ENCODE measurements at places on chromosomes 6 and 20.

DNA sequence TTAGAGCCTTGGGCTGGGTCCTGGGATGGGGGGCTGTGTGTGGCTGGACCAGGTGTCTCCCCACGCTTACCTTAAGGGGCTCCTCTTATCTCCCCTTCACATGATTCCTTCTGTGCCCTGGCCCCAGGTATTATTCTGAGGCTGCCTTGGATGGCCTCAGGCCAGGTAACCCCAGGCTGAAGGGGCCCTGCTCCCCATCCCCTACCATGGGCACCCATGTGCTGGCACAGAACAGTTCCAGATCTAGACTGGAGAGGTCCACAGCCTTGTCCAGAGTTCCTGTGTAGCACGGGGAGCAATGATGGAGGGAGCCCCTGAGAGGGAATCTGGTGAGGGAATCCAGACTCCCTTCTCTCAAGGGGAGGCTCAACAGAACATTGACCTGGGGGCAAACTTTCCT lies 32.1 kb downstream of the MOCS1 start:
- peaks cover 5% of the 10 kb centered on the region for H3K36me3 ChIP-seq
- H3K27me3 ChIP-seq = peaks cover 4% of the 10 kb centered on the region
- H3K27ac ChIP-seq = no peak overlapping the region
- H3K4me1 ChIP-seq = no peaks in the 10 kb centered on the region

DNA sequence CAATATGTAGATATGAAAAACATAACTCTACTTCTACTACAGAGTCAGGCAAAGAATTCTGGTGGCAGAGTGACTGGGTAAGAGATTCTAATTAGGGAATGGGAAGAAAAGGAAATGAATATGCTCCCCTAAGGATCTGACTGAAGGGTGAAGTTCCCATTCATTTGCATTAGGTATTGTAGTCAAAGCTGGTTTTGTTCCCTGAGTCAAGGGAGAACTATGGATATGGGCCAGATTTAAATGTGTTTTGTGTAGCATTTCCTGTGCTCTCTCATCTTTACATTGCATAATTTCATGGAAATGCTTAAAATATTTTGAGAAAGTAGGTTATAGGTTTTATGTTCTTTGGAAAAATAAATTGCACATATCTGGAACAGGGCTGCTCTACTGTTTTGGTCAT lies 299.7 kb downstream of the BTBD3 start:
- no peaks in the 10 kb centered on the region for H3K36me3 ChIP-seq
- no peak overlapping the region for H3K27ac ChIP-seq
- no peaks in the 10 kb centered on the region for H3K27me3 ChIP-seq
- no peak for DNase-seq

GRCh38 chr6:15754035-15754705 lies 91.3 kb upstream of the DTNBP1 start:
- no peak overlapping the region for H3K27ac ChIP-seq
- H3K4me1 ChIP-seq = no peaks in the 10 kb centered on the region
- H3K27me3 ChIP-seq = no peaks in the 10 kb centered on the region
- DNase-seq = no peak

DNA sequence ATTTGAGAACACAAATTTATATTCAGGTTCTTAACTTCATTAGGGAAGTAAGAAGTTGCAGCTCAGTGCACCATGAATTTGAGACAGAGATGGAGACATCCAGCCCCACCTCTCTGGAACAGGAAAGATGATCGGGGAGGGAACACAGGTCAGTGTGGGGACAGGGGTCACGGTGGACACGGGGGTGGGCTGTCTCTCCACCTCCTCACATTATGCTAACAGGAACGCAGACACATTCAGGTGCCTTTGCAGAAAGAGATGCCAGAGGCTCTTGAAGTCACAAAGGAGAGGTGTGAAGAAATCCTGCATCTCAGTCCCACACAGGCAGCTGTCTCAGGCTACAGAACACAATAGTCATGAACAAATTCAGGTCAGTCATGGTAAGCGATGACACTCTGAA lies 3.1 kb downstream of the HLA-C start:
- peak overlapping the region; percentile 95 for H3K4me3 ChIP-seq
- peak; percentile 21 for DNase-seq
- H3K36me3 ChIP-seq = peaks cover 88% of the 10 kb centered on the region
- peak overlapping the region; percentile 100 for H3K27ac ChIP-seq

GRCh38 chr20:33444797-33445560 lies 1.4 kb upstream of the SNTA1 start:
- peak overlapping the region; percentile 92 for H3K27ac ChIP-seq
- H3K27me3 ChIP-seq = no peaks in the 10 kb centered on the region
- H3K36me3 ChIP-seq = peaks cover 8% of the 10 kb centered on the region
- H3K4me3 ChIP-seq = peak overlapping the region; percentile 94

DNA sequence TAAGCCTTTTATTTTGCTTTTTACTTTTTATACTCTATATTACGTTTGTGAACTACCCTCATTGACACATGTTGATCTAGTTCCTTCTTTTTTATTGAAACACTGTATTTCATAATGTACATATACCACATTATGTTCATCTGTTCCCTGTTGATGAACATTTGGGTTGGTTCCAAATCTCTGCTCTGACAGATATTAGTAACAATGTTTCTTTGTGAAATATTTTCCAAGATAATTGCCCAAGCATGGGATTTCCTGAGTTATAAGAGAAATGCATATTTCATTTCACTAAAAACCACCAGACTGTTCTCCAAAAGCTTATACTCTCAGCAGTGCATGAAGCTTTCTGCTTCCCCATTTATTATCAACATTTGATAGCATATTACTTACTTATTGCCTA lies 44.2 kb upstream of the TNFRSF21 start:
- no peak overlapping the region for H3K27ac ChIP-seq
- no peaks in the 10 kb centered on the region for H3K4me1 ChIP-seq
- DNase-seq = no peak

GRCh38 chr6:137717074-137718073 lies 149.7 kb upstream of the TNFAIP3 start:
- H3K4me3 ChIP-seq = peak overlapping the region; percentile 72
- peak; percentile 81 for DNase-seq
- H3K4me1 ChIP-seq = peaks cover 42% of the 10 kb centered on the region

GRCh38 chr6:150324044-150324443 lies 44.8 kb upstream of the IYD start:
- peaks cover 6% of the 10 kb centered on the region for H3K27me3 ChIP-seq
- H3K36me3 ChIP-seq = no peaks in the 10 kb centered on the region
- H3K4me3 ChIP-seq = no peak overlapping the region
- H3K4me1 ChIP-seq = no peaks in the 10 kb centered on the region
- DNase-seq = no peak

DNA sequence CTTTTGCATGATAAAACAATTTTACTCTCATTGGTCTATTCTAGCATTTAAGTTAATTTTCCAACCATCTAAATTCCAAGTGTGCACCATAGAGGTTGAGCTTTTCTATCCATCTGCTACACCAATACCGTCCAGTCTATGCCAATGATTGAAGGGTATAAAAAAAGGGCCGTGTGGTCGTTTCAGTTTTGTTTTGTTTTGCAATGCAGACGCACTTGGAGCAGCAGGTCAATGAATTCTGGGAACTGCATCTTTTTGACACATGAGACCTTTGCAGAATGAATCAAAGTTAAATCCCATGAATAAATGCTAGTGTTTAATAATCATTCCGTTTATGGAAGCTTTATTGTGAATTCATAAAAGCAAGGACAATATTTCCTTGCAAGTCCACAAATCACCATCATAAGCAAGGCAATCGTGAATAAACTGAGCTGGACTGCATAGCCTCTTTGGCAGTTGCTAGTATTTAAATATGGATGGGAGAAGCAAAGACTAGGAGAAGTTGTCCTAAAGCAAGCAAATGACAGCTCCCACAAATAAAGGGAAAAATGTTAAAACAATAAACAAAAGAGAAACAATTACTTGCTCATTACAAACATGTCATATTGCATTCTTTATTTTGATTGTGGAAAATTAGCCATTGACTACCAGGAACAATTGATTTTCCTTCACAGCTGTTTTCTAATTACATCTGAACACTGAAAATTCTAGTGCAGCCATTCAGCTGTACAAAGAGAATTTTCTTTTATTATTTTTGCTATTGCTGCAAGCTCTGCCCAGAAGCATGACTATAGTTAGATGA lies 649.7 kb upstream of the GJE1 start:
- no peak for DNase-seq
- H3K27ac ChIP-seq = peak overlapping the region; percentile 99
- peak overlapping the region; percentile 87 for H3K4me3 ChIP-seq
- H3K4me1 ChIP-seq = peaks cover 12% of the 10 kb centered on the region
- no peaks in the 10 kb centered on the region for H3K36me3 ChIP-seq

Data from effector memory CD8-positive, alpha-beta T cell (primary cell).